ENCODE measurements at places on chromosomes 4 and X.

DNA sequence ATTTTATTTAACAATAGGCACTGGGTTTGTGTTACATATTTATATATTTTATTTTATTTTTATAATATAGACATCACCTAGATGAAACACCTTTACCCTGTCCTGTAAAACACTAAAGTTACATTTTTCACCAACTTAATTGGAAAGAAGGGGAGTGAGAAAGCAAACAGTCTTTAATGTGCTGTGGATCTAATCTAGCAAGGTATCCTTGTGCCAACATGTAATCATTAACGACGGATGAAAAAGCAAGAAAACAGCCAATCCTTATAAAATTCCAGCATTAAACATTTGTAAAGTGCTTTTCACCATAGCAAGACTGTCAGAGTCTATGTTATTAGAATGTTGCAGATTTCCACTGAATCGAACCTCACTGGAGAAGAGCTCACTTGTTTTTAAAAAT lies 92.7 kb downstream of the HHIP start:
- DNase-seq: no peak

DNA sequence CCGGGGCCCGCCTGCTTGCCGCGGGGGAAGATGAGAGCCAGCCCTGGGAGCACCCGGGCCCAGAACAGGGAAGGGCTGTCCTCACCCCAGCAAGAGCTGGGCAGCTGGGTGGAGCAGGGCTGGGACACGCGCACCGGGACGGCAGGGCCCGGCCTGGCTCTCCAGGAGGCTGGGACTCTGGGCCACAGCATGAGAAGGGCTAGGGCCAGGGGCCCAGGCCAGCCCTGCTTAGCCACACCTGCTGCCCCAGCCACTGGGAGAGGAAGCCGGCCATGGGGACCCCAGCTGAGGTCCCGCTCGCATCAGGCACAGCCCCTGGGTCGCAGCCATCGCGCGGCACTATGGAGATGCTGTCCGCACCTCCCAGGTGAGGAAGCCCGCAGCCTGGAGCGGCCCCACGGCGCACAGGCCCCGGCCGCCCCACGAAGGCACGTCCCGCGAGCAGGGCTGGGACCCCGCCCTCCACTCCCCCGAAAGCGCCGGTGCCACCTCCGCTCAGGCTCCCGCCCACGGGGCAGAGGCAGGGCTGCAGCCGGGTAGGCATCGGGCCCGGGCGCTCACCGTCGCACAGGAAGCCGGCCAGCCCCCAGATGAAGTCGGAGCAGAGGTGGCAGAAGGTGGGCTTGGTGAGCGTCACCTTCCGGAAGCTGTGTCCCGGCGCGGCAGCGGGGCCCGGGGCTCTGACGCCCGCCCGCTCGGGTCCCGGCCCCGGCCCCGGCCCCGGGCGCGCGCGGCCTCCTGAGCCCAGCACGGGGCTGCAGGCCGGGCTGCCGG lies 531 bp downstream of the DGKQ start:
- peak; percentile 35 for DNase-seq

- no peak for DNase-seq
Observed at GRCh38 chr4:141645611-141646340, 9.4 kb downstream of the IL15 start.

DNA sequence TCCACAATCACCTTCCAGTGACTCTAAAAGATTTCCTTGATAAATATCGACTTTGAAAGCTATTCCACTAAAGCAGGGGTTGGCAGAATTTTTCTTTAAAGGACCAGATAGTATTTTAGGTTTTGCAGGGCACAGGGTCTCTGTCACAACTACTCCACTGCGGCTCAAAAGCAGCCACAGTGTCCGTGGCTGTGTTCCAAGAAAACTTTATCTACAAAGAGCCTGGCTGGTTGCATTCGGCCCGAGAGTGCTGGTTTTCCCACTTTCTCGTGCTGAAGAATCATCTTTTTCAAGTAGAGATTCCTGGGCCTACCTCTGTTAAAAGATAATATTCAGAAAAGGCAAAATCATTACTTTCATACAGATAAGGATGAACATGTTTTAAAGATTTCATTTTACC lies 55.6 kb downstream of the TSPAN7 start:
- DNase-seq: no peak

DNA sequence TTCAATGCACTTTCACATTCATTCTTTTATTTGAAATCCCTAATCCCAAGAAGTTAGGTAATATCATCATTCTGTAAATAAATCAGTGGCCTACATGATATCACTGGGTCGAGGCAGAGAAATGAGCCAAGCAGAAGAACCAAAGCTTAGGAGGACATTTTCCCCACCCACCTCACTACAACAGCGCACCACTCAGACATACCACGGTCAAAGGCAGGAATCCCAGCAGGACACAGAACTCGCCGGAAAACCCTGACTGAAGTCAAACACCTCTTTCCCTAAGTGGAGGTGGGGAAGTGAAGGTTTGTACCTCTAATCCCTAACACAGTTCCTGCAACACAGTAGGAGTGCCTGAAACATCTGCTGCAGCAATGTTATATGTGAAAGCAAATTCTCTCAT lies 21.5 kb downstream of the RELL1 start:
- no peak for DNase-seq

GRCh38 chr4:24770032-24770584 lies 25.3 kb upstream of the SOD3 start:
- no peak for DNase-seq

GRCh38 chr4:137545461-137545861 lies 13.2 kb upstream of the PCDH18 start:
- no peak for DNase-seq

DNA sequence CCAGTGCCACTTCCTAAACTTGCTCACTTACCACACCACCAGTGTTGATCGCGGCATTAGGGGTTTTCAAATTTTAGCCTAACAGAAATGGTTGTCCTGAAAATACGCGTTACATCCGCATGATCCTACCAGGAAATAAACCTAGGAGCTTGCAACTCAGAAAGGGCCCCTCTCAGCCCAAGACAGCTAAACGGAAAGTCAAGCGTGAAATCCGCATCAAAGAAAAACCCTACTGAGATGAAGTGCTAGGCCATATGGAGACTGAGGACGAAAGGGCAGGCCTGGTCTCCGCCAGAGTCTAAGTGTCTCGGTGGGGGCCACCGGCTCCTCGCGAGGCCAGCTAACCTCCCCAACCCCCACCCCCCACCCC lies 626 bp downstream of the YTHDC1 start:
- DNase-seq: no peak

GRCh38 chrX:56746996-56747395 lies 18.0 kb downstream of the NBDY start:
- no peak for DNase-seq

GRCh38 chr4:150211799-150212445 lies 133.7 kb downstream of the DCLK2 start:
- DNase-seq: no peak

DNA sequence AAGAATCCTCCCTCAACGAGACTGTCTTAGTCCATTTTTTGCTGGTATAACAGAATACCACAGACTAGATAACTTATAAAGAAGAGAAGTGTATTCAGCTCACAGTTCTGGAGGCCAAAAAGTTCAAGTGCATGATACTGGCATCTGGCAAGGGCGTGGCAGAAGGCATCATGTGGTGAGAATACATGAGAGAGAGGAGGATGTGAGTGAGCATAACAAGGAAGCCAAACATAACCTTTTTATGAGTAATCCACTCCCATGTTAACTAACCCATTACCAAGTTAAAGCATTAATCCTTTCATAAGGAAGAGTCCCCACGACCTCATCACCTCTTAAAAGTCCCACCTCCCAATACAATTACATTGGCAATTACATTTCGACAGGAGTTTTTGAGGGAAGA lies 504.6 kb downstream of the IQCM start:
- no peak for DNase-seq

DNA sequence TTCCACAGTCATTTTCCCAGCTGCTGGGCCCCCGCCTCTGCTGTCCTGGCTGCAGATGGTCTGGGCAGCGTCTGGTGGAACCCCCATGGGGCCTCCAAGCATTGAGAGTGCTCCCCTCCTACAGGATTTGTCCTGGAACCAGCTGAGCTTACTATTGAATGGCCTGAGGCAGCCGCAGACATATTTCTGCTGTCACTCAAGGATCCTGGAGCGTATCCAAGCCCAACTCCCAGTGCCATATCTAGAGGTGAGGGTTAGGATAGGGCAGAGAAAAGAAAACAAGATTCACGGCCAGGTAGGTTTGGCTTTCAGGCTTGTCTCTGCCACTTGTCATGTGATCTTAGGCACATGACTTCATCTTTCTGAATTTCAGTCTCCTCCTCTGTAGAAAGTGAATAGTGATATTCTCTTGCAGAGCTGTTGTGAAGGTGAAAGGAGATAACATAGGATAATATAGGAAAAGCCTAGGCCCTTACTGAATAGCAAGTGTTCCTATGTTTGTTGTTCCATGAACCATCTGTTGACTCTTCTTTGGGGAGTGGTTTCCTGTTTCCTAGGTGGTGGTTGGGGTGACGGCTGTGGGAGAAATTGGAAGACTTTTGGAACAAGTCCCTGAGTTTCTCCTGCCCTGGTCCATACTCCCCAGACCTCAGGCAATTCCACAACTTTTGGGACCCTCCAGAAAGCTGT lies 52.3 kb downstream of the SEPSECS start:
- DNase-seq: no peak

DNA sequence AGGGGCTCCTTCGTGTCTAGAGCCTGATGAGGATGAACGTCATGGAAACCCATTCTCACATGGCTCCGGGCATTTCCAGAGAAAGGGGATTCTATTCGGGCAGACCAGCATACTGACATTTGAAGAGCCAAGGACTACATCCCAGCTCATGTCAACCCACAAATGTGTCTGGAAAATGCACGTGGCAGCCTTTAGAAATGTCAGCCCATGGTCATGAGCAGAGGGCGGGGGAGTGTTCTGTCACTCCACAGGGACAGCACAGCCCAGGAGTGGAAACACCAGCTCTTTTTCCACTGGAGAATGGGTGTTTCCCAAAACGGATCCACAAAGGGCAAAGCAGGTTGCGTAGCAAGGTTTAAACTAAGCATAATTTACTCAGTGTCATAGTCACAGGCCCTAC lies 207.0 kb downstream of the BCOR start:
- DNase-seq: no peak

- DNase-seq: no peak
Observed at GRCh38 chrX:51804741-51805140, 61.5 kb downstream of the GSPT2 start.

- DNase-seq: no peak
Observed at GRCh38 chr4:156975686-156976085, 4.1 kb upstream of the PDGFC start.

GRCh38 chrX:150934453-150934852 lies 36.0 kb upstream of the CD99L2 start:
- no peak for DNase-seq

All from stimulated activated CD4-positive, alpha-beta T cell treated with anti-CD3 and anti-CD28 coated beads, Interleukin-15, amount 100 ng/mL, for 1 hour (primary cell).